Stimulated activated CD8-positive, alpha-beta memory T cell treated with anti-CD3 and anti-CD28 coated beads, Interleukin-7, amount 100 ng/mL, for 1 hour (primary cell): ENCODE measurements at places on chromosomes 3 and 15.

GRCh38 chr3:142853270-142854168 lies 35.4 kb downstream of the PCOLCE2 start:
- no peak for DNase-seq

DNA sequence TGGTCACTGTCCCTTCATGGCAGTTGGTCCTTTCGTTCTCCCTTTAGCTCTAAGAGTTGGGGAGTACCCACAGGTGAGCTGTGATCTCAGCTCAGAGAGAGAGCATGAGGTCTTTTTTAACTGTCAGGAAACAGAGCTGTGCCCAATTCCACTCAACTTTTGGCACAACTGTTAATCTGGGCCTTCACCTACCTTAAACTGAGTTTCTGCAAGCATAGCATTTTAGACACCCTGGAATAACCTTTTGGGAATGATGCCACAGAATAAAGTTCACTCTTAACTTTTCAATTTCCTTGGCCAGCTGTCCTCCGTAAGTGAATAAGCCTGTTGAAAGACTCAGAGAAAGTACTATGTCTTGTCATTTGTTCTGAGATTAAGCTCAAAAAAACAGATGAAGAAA lies 35.9 kb downstream of the TUBGCP4 start:
- no peak for DNase-seq

DNA sequence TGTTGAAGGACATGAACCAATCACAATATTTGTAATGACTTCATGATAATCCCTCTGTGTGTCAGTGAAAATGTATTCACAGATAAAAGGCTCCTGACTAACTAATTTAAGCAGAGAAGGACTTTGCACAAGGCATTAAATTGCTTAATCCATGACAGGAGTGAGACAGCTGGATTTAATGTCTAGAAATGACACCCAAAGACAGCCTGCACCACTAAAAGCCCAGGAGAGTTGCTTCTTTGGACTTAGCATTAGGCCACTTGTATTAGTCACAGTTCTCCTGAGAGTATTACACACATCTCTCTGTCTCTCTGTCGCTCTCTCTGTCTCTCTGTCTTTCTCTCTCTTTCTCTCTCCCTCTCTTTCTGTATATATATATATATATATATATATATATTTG lies 180.4 kb downstream of the GOLGA8K start:
- DNase-seq, result no peak

- DNase-seq, result no peak
These were observed 17.4 kb downstream of the TIMP4 start for GRCh38 chr3:12141350-12141749.

DNA sequence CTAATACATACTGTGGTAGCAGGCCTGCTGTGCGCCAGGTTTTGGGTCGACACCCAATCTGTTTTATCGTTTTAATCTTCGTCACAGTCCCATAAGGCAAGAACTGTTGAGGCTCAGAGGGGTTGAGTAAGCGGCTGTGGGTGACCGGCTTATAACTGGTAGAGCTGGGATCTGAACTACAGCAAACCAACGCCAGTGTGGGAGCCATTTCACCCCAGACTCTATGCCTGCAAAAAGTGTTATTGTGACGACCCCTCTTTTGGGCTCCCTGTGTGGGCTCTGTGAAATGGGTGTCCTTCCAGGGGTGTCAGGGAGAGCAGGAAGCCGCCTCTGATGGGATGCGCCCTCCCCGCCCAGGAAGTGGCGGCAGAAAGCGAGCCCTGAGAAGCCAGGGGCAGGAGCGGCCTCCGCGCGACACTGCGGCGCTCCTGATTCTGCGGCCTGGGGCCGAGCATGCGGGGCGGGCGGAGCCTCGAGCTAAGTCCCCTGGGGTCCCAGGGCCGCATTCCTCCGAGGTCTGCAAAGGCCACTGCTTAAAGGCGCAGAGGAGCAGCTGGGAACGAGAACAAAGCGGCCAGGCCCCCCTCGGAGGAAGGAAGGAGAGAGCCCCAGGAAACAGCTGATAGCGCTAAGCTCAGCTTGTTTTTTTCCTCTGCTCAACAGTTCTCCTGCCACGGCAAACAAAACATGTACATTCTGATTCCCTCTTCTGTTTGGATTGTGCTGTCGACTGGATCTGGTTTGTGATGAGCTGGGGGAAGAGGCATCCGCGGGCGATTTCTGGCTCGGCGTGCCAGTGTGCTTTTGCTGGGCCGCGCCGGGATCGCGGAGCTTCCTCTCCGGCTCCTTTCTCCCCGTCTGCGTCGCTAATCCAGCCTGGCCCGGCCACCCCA lies 33.9 kb downstream of the GRK7 start:
- DNase-seq, result no peak
